GM19239 (cell line): ENCODE measurements at places on chromosomes 1 and 21.

DNA sequence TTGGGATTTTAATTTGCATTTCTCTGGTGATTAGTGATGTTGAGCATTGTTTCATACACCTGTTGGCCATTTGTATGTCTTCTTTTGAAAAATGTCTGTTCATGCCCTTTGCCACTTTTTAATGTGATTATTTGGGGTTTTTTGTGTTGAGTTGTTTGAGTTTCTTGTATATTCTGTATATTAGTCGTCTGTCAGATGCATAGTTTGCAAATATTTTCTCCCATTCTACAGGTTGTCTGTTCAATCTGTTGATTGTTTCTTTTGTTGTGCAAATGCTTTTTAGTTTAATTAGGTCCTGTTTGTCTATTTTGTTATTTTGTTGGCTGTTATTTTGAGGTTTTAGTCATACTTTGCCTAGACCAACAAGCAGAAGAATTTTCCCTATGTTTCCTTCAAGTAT is 164.0 kb upstream of the CXADR start:
- DNase-seq = no peak

GRCh38 chr1:245183429-245183828 is 28.6 kb downstream of the KIF26B start:
- DNase-seq = no peak

GRCh38 chr1:87575528-87575927 is 246.8 kb downstream of the LMO4 start:
- DNase-seq = no peak

DNA sequence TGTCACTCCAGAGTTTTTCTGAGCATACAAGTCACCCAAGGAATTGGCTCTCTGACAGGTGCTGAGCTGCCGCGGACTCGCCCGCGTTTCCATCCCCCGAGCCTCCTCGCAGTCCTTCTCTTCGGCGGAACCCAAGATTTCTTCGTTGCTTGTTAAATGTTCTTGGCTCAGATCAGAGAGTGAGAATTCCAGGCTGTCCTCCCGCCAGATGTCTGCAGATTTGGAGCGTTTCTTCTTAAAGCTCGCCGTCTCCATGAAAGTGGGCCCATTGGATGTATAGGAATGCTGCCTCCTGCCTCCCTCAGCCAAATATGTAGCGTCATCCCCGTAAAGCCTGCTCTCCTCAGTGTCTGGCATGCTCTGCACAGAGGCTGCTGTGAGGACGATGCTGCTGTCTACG is 77.8 kb downstream of the TIAM1 start:
- DNase-seq = no peak

- DNase-seq = no peak
Measured at GRCh38 chr21:14560555-14560954, 14.4 kb upstream of the SAMSN1 start.
